Transverse colon (tissue), 4 donors: ENCODE measurements at places on chromosomes 4 and X.

DNA sequence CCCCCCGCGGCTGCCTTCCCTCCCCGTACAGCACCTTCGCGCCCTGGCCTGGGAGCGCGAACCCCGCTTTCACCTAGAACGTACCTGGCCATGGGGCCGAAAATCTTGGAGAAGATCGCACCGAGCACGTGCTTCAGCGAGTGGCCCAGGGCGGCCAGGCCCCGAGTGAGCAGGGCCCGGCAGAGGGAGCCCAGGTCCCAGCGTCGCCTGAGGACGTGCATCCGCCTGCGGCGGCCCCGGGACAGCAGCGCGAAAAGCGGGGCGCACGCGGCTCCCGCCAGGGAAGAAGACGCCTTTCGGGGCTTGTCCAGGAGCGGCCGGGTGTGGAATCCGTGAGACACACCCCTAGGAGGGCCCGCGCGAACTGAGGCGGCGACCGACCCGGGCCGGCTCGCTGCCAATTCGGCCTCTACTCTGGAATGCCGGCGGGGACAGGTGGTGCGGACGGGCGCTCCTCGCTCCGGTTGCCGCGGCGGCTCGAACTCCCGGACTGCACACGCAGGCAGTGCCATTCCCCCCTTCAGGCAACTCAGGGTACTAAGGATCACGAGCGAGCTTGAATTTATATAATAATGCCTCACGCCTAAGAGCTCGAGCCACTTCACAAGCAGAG, at the start of gene HS6ST2:
Gene HS6ST2, minus strand, starts transcription at position 539 of the 613 bp plus-strand sequence.
- peak; percentile 31 for DNase-seq

DNA sequence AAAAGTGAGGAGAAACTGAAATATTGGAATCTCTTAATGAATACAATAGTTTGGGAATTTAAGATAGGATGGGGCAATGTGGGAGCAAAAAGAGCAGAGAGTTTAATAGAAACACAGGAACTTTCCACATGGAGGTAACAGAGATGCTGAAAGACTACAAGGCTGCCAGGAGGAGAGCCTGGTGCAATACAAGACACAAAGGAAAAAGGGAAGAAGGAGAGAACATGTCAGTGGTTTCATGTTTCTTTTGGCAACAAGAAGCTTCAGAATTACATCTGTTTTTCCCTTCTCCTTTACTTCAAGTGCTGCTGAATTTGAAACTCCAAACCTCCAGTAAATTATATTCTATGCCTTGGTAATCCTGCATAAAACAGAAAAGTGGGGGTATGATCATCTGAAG, 474.3 kb downstream of the FAT4 start:
- DNase-seq = no peak

GRCh38 chrX:17822351-17822750, 38.7 kb downstream of the RAI2 start:
- DNase-seq = no peak

- DNase-seq = no peak
Measured at GRCh38 chr4:37803348-37803973, 23.0 kb upstream of the PGM2 start.

- DNase-seq = peak; percentile 11
Measured at GRCh38 chr4:147732518-147733235, 789 bp downstream of the ARHGAP10 start.

GRCh38 chr4:114036426-114036825, 57.0 kb upstream of the ARSJ start:
- DNase-seq = no peak

DNA sequence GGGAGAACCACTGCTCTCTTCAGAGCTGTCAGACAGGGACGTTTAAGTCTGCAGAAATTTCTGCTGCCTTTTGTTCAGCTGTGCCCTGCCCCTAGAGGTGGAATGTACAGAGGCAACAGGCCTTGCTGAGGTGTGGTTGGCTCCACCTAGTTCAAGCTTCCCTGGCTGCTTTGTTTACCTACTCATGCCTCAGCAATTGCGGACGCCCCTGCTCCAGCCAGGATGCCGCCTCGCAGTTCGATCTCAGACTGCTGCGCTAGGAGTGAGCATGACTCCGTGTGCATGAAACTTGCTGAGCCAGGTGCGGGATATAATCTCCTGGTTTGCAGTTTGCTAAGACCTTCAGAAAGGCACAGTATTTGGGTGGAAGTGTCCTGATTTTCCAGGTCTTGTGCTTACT, 70.9 kb downstream of the MAGEB5 start:
- DNase-seq = no peak

DNA sequence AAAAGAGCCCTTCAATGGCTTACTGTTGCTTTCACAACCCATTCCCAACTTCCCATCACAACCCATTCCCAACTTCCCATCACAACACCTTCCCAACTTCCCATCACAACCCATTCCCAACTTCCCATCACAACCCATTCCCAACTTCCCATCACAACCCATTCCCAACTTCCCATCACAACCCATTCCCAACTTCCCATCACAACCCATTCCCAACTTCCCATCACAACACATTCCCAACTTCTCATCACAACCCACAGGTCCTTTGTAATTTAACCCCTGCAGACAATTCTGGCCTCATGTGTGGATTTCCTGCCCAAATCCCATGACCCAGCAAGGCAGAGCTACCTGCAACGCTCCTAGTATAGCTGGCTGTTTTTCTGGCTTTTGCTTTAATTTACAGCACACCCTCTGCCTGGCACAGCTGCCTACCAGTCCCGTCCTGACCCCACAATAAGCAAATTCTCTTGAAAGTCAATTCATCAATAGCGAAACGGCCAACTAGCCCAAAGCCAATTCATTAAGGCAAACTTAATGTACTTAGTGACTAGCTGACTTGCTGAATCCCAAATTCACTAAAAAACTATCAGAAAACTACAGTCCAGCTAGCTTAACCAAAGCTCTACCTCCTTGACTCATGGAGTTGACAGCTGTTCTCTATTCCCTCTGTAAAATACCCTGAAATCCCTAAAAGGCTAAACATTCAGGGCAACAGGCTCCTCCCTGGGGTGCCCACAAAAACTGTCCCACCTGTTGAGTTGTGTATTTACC, 75.6 kb downstream of the AFAP1 start:
- DNase-seq = no peak
